ENCODE measurements at places on chromosomes 7 and 10. TPM values are rescaled to one million over a fixed set of nuclear protein-coding genes. Genes with fewer than 3 reads are reported as not detected.
A peak's percentile ranks its signal among the peaks of the same experiment; 100 is the strongest.

Gene NRCAM
- 10.1 TPM for total RNA-seq

Gene CDK14
- 37.8 TPM for total RNA-seq

Gene LRRC17
- 4.1 TPM for total RNA-seq

Gene ADRA2A
- 5.4 TPM for total RNA-seq

Gene PRSS37
- not detected for total RNA-seq

Gene TUBB8
- total RNA-seq: not detected

Gene TMEM213
- total RNA-seq: not detected

Gene ENTPD1
- total RNA-seq: 15.6 TPM

Gene ZNF25
- total RNA-seq: 17.1 TPM

Gene VENTX
- total RNA-seq: not detected

- no peak for DNase-seq
Measured at GRCh38 chr10:18423058-18423637, 228.2 kb downstream of the NSUN6 start.

DNA sequence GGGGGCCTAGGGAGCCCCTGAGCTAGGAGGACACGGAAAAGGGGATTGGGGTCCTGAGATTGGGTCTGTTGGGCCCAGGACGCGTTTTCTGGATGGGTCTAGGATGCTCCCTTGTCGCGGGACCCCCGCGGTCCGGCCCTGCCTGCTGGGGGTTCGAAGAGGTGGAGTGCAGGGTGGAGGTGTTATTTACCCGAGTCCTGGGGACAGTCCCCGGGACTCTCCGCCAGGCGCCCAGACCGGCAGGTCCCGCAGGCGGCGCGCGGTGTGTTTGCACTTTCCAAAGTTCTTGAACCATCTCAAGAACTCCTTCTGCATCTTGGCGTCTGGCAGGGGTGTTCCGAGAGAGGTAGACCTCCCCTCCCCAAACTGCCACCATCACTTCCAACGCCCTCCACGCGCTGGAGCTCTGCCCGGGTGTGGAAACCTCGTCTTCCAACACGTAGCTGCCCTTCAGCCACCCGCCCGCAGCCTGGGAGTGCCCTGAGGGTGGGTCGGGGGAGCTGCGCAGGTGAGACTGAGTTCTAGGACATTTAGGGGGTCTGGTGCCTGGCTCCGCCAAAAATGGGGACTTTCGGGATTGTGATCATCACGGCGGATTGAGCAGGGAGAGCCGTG, 569 bp downstream of the CAV1 start:
- DNase-seq: peak; percentile 73

DNA sequence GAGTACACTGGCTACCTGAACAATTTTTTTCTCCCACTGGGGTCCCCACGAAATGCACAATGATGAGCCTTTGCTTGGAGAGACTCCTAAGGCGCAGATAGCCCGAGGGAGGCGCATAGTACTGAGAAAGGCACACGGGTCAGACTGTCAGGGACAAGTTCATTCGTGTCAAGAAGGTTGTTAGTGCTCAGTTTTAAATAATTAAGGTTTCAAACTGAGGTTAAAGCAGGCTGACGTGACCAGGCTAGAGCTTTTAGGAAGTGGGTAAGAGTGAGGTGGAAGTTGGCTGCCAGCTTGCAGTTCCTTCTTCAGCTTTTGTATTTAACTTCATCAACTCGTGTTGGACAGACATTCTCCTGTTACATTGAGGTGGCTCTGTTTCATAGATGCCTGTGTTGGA, 31.6 kb downstream of the RBM33 start:
- DNase-seq: no peak

GRCh38 chr10:8874972-8875371, 820.5 kb downstream of the GATA3 start:
- no peak for DNase-seq

DNA sequence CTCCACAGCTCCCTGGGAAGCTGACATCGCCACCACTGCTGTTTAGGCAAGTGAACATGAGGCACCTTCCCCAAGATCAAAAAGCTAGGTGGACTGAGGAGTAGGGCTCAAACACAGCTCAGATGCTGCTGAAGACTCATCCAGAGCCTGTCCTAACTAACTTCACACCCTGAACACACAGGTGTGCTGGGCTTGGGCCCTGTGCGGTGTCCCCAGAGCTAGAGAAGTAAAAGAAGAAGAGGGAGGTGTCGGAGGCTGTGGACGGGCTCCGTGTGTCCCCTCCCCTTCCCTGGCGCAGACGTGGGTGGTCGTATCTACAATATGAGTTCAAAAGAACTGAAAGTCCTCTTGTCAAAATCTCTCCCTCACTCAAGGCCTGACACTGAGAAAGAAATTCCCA, 373.4 kb upstream of the MGMT start:
- DNase-seq: no peak

DNA sequence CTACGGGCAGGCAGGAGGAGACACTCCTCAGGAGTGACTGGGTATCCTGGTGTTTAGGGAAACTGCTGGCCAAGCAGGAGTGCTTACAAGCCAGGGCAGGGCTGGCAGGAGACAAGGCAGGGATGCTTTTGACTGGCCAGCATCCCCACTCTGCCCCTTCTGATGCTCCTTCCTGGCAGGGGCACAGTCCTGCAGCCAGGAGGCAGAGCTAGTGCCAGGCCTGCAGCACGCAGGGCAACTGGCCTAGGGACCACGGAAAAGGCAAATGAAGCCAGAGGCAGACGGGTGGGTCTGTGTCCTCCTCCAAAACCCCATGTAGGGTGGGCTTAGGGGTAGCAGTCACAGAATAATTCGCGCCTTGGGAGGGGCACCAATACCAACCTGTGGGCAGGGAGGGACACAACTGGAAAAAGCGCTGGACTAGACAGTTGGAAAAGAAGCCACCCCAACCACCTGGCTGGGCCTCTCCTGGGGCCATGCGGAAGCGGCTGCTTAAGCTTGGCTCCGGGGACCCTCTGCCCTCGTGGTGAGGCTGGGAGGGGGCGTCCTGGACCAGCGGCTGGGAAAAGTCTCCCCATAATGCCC, 4.8 kb downstream of the IMPDH1 start:
- DNase-seq: no peak

DNA sequence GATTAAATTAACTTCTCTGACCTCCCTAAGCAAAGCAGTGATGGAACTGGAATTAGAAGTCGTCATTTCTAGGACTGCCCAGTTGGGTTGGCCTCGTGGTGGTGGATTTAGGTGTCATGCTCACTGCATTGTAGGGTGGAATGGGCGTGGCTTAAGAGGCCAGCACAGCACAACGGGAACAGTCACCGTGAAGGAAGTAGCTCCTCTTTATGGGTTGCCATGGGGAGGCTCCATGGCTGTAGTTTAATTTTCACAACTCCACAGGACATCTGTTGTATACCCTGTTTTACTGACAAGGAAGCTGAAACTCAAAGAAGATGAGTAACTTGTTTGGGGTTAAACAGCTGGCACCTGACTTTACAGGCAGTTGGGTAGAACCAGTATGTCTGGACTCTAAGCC, 208.3 kb downstream of the CELF2 start:
- no peak for DNase-seq

- no peak for DNase-seq
Measured at GRCh38 chr7:57438244-57438643, 11.7 kb upstream of the ZNF716 start.

GRCh38 chr7:85693326-85693725, 506.5 kb upstream of the SEMA3D start:
- DNase-seq: no peak

DNA sequence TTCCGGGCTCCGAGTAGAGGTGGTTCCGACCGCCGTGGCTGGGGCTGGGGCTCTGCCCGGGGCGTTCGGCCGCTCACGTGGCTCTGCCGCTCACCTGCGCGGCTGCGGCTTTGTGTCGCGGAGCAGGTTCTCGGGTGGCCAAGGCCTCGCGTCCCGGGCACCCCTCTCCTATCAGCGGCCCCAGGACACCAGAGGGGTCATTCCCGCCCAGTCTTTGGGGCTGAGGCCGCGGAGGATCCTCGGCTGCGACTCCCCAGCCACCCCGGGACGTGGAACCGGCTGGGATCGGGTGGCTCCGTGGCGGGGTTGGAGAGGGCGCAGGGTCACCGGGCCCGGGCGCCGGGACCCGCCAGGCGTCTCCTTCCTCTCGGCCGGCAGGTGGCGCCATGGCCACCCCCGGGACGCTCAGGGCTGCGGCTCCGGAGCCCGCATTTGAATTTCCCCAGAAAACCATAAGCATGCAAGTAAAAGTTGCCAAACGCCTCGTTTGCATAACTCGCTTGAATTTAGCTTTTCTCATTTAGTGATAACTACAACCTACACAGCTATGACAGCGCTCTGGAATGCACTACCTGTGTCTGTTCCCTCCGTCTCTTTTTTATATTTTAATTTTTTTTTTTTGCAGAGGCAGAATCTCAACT, 1.2 kb downstream of the COL26A1 start:
- DNase-seq: peak; percentile 68

GRCh38 chr7:157418204-157419034, 81.6 kb downstream of the DNAJB6 start:
- DNase-seq: no peak

DNA sequence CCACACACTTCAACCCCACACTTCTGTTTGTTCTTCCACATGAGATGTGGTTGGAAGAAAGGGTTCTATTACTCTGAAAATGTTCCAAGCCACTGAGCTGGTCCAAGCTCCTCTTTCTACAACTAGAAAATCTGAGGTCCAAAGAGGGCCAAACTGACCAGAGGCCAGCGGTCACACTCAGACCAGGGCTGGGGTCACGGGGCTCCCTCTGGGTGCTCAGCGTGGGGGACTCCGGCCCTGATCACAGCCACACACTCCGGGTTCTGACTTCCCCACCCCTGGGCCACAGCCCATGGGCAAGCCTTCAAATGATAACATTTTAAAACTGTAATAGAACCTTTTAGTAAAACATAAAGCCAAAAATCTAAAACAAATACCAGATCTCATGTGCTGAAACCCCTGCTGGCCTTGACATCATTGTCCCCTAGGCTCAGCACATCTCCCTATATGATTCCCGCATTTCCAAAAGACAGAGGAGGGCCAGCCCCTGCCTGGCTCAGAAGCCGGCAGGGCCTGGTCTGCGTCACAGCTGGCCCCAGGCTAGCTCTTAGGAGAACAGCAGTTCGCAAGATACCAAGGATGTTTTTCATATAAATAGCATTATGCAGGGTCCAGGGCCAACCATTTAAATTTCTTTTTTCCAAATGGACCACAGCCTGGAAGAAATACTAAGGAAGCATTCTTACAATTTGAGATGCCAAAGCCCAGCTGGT, 3.3 kb downstream of the CRYGN start:
- no peak for DNase-seq

- DNase-seq: no peak
Measured at GRCh38 chr7:27689591-27690164, 27.0 kb upstream of the HIBADH start.

DNA sequence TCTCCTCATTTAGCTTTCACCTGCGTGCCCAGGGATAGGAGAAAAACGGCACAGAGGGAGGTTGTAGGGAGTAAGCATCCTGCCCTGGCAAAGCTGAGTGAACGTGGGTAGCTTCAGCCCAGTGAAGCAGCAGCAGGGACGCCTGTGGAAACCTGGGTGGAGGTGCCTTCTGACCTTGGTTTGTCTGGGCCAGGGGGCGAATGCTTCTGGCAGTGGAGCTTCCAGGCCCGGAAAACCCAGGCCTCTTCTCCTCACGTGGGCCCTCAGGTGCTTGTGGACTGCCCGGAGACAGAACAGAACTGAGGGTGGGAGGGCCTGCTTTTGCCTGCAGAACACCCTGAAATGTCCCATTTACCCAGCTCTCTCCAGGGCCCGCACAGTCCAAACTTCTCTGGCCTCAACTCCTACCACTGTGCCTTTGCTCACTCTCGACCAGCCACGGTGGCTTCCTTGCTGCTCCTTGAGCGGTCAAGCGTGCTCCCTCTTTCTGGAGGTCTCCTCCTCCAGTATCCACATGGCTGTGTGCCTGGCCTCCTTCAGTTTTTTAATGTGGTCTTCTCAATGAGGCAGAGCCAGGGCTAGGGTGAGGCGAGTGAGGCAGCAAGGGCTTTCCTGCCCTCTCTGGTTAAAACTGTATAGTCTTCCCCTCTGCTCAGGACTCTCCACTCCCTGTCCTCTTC, 62.4 kb downstream of the TMEM209 start:
- peak; percentile 87 for DNase-seq

GRCh38 chr7:3922175-3922635, 621.2 kb downstream of the SDK1 start:
- no peak for DNase-seq

GRCh38 chr10:52256832-52257691, 57.0 kb upstream of the DKK1 start:
- DNase-seq: peak; percentile 4

DNA sequence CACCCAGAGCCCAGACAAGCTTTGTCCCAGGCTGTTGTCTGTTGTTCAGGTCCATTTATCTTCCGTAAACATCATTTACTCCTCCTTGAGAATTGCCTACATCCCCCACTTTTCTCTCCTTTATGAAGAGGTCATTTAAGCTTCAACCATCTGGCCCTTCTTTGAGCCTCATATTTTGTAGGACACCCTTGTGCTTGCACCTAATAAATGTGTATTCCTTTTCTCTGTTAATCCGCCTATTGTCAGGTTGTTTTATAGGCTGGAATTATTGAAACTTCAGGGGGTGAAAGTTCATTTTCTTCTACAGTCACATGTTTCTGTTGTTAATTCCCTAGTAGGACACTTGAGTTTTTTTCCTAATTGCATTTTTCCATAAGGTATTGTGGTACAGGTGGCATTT, 19.6 kb upstream of the CTTNBP2 start:
- no peak for DNase-seq

- no peak for DNase-seq
Measured at GRCh38 chr10:133438711-133439273, 14.4 kb upstream of the SPRN start.

- DNase-seq: no peak
Measured at GRCh38 chr10:80461208-80462183, 7.4 kb downstream of the TSPAN14 start.

GRCh38 chr7:113026941-113027340, 59.7 kb downstream of the GPR85 start:
- no peak for DNase-seq

GRCh38 chr7:10706875-10707493, 266.7 kb upstream of the PHF14 start:
- no peak for DNase-seq

- DNase-seq: no peak
Measured at GRCh38 chr10:117448802-117449201, 73.6 kb upstream of the PDZD8 start.

GRCh38 chr10:1475098-1475591, 262.2 kb downstream of the ADARB2 start:
- no peak for DNase-seq

DNA sequence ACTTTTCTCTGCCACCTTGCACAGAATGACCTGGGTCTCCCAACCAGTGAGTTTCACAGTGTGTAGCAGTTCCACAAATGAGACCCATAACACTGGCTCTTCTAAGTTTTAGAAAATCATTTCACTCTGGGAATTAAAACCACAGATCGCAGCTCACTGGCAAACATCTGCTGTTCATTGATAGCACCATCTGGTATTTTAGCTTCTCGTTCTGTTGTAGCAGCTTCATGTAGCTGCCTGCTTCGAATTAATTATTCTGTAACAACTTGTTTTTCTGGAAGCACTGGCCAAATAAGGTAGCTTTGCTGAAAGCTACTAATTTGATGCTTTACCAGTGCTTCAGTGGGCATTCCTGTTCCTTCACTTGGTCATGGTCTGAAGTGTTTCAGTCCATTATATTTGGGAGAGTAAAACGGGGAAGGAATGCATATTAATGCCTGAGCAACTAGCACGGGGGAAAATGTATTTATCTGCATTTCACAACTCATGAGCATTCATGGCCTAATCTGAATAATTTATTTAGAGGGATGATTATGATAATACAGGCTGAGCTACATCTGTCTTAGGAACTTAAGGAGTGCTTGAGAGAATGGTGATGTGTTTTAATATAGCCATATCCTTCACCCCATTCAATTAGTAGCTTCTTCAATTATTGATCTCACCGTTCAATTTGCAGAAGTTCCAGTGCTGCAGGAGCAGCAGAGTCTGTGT, 447.4 kb downstream of the XPNPEP1 start:
- DNase-seq: no peak

Data from thyroid gland (tissue), 4 donors.